ENCODE measurements at places on chromosomes 6 and 20. TPM values are rescaled to one million over a fixed set of nuclear protein-coding genes. Genes with fewer than 3 reads are reported as not detected.

Gene GMPR
- 20.4 TPM for total RNA-seq

Gene ITPA
- 26.3 TPM for total RNA-seq

Gene NKAPL
- 0.85 TPM for total RNA-seq

Gene FBXO30
- total RNA-seq = 14.0 TPM

Gene ARMH2
- total RNA-seq = not detected

Gene KIF25
- not detected for total RNA-seq

Gene CDKN1A
- 141 TPM for total RNA-seq

Gene LRRC73
- total RNA-seq = 0.19 TPM

Gene PROCR
- total RNA-seq = 309 TPM

Gene DNMT3B
- 2.6 TPM for total RNA-seq

Gene THBD
- 36.6 TPM for total RNA-seq

Gene SLCO4A1
- total RNA-seq = 3.8 TPM

Gene GRM1
- total RNA-seq = under 0.01 TPM

Gene PAK5
- not detected for total RNA-seq

Gene NKAIN4
- total RNA-seq = not detected

Gene ACSS1
- 6.1 TPM for total RNA-seq

Gene SGK2
- total RNA-seq = 0.09 TPM

Gene PKIG
- total RNA-seq = 240 TPM

Gene CLIC1
- 927 TPM for total RNA-seq

Gene DLK2
- 0.09 TPM for total RNA-seq

Gene SLC44A4
- under 0.01 TPM for total RNA-seq

Gene SCUBE3
- total RNA-seq = 0.75 TPM

Gene INSM1
- total RNA-seq = not detected

Gene OVOL2
- total RNA-seq = not detected

Gene FHL5
- not detected for total RNA-seq

Gene TFAP2C
- total RNA-seq = not detected

Gene MOG
- not detected for total RNA-seq

Gene DHX16
- 41.7 TPM for total RNA-seq

Gene OR12D3
- not detected for total RNA-seq

Gene NDUFAF5
- total RNA-seq = 15.2 TPM

Gene TSBP1
- under 0.01 TPM for total RNA-seq

Gene ZSCAN23
- total RNA-seq = 1.9 TPM

Gene BMP2
- total RNA-seq = 16.6 TPM

Gene MYL9
- 11.6 TPM for total RNA-seq

Gene BTN1A1
- total RNA-seq = not detected

Gene PLTP
- 13.7 TPM for total RNA-seq

Gene CLVS2
- total RNA-seq = under 0.01 TPM

Gene OPRL1
- 2.6 TPM for total RNA-seq

Gene C20orf141
- not detected for total RNA-seq

Gene CD83
- total RNA-seq = 0.63 TPM

Gene SAPCD1
- 1.3 TPM for total RNA-seq

Gene SRSF12
- total RNA-seq = under 0.01 TPM

Gene OPN5
- not detected for total RNA-seq

Gene CEP43
- 19.1 TPM for total RNA-seq

Gene HLA-DMB
- not detected for total RNA-seq

Gene PSMB9
- total RNA-seq = 32.4 TPM

Gene POU5F1
- total RNA-seq = not detected

Gene MEI4
- total RNA-seq = under 0.01 TPM

Gene RPS6KA2
- 147 TPM for total RNA-seq

Gene RRAGD
- total RNA-seq = 0.09 TPM

Data from endothelial cell of coronary artery (primary cell).